ENCODE measurements at places on chromosomes 11 and 22. TPM values are rescaled to one million over a fixed set of nuclear protein-coding genes. Genes with fewer than 3 reads are reported as not detected.

Gene SERPIND1
- 0.66 TPM for total RNA-seq

Gene CYTH4
- 0.09 TPM for total RNA-seq

Gene GNG3
- not detected for total RNA-seq

Gene SLC6A5
- total RNA-seq: not detected

Gene TSSK2
- not detected for total RNA-seq

Gene SLC17A6
- not detected for total RNA-seq

Gene MRGPRX4
- total RNA-seq: not detected

Gene APOL3
- total RNA-seq: 31.8 TPM

Gene SCN4B
- total RNA-seq: 0.09 TPM

Gene GLYATL1
- total RNA-seq: not detected
